ENCODE measurements at places on chromosomes 1 and 21.

GRCh38 chr1:2594001-2594640 lies 7.5 kb downstream of the PRXL2B start:
- no peak for DNase-seq

DNA sequence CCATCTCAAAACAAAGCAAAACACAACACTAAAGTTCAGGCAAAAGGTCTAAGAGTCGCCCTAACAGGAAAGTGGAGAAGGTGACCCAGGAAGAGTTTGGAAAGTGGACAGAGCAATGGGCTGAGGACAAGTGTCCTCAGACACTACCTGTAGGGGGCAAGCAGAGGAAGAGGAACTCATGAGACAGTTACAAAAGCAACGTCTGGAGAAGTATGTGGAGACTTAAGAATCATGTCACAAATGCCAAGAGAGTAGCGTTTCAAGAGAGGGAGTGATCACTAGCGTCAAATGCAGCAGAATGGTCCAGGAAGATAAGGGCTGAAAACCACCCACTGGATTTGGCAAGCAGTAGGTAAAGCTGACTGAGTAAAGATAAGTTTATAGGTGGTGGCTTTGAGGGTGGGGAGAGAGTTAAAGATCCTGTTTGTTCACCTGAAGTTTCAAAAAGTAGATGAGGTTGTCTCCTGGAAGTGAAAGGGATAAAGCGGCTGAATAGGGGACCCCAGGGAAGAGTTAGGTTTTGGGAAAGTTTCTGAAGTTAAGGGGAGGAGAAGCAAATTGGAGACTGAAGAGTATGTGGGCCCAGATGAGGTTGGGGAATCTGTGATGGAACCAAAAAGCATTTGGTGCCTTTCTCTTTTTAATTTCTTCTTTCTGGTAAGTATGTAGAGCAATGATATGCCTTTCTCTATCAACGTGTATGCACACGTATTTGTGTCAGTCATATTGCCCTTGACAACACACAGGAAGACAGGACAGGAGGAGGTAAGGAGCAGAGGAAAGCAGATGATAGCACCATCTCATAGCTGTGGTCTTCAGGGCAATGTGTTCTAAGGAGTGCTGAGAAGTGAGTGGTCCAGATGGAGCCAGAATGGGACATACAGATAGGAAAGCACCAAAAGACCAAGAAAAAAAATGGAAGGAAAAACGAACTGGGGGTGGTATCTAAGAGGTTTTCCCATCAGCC lies 3.1 kb downstream of the BSDC1 start:
- no peak for DNase-seq

- no peak for DNase-seq
Measured at GRCh38 chr1:187566354-187566753, 737.6 kb downstream of the PLA2G4A start.

DNA sequence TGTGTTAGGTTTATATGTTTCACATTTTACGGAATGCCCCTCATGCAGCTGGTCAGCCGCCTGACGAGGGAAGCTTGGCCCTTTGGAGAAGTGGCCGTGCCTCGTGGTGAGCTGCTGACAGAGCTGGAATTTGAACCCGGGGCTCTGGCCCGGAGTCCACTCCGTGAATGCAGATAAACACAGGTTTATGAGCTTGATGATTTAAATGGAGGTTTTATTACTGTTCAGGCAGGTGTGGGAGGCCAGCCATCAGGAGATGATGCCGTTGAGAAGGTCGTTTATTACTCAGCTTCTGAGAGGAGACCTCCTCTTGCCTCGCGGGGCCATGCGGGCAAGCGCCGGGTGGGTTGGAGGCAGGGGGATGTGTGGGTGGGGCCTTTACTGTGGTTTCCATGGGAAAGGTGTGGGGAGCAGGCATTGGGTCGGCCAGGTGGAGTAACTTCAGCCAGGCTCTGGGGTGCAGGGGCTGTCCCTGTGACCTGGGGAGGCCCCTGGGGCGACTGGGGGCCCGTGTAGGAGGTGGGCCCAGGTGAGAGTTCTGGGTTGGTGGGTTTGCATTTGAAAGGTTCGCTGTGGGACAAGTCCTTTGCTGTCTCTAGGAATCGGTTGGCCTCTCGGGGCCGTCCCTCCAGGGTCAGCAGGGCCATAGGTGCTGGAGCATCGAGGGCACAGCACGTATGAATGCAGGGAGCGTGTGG lies 22.0 kb downstream of the PRKCZ start:
- no peak for DNase-seq

- no peak for DNase-seq
Measured at GRCh38 chr1:216095400-216095799, 327.8 kb downstream of the USH2A start.

GRCh38 chr1:111827946-111828345 lies 72.2 kb downstream of the DDX20 start:
- DNase-seq: no peak

DNA sequence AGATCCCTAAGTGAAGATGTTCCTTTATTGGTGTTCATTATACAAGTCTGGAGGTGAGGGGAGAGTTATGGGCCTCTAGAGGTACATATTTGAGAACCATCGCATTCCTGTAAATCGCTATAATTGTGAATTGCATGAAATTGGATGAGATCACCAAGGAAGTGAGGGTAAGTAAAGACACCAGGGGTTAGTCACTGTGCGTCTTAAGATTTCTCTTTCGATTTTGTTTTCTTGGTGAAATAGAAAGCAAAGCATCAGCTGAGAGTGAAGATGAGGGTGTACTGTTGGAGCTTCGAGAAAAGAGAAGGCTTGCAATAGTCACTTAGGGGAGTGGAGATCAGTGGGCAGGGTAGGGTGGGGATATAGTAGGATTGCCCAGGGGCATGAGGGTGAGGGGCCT lies 82.1 kb downstream of the RAVER2 start:
- DNase-seq: no peak

DNA sequence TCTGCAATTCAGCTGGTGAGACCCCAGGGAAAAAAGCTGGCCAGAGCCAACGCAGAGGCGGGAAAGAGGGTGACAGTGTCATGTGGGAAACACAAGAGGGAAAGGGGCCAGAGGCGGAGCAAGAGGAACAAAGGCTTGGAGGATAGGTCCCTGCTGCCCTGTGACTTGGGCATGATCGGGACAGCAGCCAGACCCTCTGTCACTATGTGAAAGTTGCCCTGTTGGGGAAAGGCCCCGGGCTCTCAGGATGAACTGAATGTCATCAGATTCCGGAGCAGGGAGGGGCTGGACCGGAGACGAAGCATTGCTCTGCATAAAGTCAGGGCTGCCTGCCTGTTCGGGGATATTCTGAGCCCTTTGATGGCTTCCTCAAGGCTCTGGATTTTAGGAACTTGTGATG lies 5.7 kb upstream of the ELF3 start:
- no peak for DNase-seq

- DNase-seq: no peak
Measured at GRCh38 chr1:199550199-199551065, 477.1 kb upstream of the NR5A2 start.

DNA sequence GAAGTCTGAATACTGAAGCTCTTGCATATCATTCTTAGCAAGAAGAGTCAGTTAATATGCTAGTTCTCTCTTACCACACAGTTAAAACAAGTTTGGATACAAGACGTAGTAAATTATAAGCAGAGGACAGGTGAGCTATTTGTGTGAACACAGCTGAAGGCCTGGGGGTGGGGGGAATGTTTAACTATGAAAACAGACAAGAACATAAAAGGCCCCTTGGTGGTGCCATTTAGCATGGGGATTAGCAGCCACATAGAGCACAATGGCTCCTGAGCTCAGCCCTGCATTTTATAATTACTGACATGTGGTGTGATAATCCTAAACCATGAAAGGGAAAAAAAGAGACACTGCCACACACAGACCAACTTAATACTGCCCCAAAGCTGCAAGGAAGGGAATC lies 94.8 kb downstream of the TGFBR3 start:
- no peak for DNase-seq

GRCh38 chr1:211677659-211678058 lies 2.2 kb upstream of the NEK2 start:
- DNase-seq: no peak
